ENCODE measurements at places on chromosomes 4 and X.

DNA sequence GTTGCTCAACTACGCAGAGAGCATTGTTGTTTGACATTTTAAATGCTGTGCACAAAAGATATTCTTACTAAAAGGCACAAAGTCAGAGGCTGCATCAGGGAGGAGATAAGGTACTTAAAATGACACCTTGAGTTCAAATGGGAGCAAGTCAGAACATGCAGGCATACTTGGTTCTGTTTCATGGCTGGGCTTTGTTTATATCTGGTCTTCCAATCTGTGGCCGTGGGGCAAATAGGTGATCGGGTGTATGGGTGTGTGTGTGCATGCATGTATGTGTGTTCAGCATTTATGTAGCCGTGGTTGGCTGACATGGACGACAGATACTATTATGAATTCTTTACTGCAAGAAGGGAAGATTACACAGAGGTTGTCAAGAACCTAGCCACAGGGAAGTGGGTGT lies 106.1 kb downstream of the RASL11B start:
- DNase-seq: no peak

DNA sequence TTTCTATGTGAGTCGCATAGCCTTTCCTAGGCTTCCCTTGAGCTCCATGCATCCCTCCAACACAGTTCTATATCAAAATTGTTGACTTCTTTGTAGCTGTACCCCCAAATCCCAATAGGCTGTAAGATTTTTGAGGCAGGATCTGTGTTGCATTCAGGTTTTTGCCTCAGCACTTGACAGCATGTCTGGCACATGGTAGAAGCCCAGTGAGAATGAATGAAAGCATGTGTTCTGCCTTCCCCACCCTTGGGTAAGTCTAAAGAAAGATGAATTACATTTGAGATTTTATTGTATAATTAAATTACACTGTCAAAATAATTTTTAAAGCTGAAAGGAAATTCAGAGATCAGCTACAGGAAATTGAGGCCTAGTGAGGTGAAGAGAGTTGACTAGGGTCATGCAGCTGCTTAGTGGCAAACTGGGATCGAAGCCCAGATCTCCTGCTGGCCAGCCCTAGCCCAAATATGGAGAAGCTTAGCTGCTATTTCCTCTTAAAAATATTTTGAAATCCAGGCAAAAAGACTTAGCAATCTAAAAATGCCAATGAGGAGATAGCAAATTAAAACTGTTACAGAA lies 122.5 kb downstream of the SPATA18 start:
- no peak for DNase-seq

DNA sequence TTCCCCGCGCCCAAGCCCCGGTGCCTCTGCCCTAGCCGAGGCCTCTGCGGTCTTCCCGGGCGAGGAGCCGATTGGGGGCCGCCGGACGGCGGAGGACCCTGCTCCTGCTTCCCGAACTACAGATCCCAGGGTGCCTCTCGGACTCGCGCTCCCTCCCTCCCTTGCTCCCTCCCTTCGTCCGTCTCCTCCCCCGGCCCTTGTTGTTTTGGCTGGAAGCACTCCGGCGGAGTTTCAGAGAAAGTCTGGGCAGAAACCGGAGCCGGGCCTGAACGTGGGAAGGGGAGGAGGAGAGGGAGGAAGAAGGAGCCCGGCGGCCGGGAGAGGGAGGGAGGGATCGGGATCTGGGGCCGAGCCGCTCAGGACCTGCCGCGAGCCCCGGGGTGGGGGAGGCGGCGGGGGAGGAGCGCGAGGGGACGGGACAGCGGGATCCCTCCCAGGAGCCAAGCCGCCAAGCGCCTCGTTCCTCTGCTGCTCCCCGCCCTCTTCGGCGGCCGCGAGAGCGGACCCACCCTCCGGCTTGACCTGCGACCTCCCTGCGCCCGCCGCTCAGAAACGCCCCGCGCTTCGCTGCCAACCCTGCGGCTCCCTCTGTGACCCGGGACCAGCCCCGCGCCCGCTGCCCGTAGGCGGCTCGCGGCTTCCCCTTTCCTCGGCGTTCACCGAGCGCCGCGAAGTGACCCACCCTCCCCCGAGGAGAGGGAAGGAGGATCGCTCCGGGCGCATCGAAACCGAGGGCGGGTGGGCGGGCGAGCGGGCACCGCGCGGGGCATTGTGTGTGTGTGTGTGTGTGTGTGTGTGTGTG lies 496 bp upstream of the GAB1 start:
- no peak for DNase-seq

DNA sequence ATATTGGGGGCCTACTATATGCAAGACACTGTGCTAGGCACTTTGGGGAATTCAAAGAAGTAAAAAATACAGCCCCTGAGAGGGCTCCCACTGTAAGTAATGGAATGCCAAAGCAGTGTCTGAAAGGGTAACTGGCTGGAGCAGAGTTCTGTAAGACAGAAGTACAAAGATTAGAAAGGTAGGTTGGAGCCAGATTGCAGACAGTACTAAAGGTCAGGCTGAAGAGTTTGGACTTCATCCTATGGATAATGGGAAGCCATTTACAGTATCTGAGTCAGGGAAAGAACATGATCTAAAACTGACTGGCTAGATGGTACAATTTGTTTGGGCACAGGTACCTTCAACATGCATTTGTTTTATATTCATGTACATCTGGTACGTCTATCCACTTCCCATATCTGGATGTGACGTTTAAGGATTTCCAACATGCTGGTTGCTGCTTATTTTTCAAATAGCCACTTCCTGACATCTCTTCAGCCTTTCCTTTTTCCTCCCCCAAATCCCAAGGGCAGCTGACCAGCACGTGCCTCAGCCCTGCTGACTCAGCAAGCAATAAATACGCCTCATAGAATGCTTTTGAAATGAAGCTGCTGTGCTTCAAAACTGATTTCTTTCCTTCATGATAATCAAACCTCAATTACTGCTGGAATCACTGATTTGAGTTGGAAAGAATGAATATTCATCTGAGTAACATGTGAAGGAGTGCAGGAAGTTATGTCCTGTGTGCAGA lies 9.5 kb downstream of the ENOX2 start:
- no peak for DNase-seq

DNA sequence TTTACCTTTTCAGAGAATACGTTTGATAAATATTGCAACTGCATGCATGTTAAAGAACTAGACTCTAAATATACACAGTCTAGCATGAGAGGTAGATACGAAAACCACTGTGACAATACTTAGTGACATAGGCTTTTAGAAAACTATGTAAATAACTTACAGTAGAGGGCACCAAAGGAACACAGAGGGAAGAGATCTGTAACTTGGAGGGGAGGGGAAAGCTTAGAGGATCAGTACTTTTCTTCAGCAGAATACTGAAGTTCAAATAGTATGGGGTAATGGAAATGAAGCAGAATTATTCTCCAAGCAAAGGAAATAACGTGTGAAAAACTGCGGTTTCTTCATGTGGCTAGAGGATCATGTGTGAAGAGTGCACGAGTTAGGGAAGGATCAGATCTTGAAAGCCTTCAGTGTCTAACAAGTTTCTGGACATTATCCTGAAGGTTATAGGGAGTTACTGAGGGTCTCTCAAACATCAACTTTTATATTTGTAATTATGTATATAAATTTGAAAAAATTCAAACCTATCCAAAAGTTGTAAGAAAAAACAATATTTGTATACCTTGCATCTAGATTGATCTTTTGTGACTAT lies 264.3 kb downstream of the NPFFR2 start:
- no peak for DNase-seq

DNA sequence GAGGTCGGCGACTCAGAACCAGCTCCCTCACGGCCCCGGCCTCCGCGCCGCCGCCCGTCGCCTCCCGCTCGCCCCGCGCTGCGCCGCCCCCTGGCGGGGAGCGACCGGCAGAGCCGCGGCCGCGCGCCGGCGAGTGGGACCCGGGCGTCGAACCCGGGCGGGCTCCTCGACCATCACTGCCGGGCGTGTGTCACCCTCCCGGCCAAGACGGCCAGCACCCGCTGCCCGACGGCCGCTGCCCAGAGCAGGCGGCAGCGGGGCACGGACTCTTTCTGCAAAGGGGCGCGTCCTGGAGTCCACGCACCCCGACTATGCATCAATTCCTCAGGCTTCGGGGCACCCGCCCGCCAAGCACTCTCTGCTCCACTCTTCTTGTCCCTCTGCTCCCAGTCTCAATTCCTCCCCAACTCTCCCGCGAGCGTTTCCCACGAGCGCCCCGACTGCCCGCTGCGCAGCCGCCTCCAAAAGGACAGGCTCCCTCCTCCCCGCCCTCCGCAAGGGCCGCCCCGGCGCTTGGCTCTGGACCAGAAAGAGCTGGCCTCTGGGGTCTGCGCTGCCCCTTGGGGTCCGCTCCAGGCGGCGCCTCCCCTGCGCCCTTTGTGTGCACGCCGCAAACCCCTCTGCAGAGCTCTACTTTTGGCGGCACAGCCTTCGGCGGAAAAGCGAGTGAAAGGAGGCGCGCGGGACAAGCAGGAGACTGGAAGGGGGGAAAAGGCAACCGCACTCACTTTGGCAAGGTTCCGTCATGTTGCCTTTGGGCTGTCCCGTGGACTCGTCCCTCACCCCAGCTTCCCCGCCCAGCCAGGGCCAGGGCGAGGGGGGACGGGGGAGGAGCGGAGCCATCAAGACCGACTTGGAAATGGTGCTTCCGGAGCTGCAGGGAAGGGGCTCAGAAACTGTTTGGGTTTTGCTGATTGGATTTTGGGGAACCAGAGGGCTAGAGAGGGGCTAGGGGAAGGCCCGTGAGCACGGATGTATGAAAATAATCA lies 1.0 kb downstream of the PDE5A start:
- DNase-seq: peak; percentile 50

GRCh38 chr4:141455651-141456050 lies 180.7 kb upstream of the IL15 start:
- DNase-seq: no peak

Data from activated T-cell treated with anti-CD3 and anti-CD28 coated beads for 1 hour (primary cell).